Psoas muscle (tissue), 8 donors: ENCODE measurements at places on chromosomes 16 and 17. TPM values are rescaled to one million over a fixed set of nuclear protein-coding genes. Genes with fewer than 3 reads are reported as not detected.

- DNase-seq, result peak; percentile 80
Observed at GRCh38 chr17:83079352-83079747, at the start of gene METRNL. Gene METRNL (plus strand): TSS chr17:83079609. CDS start chr17:83079816, 207 bp downstream.

DNA sequence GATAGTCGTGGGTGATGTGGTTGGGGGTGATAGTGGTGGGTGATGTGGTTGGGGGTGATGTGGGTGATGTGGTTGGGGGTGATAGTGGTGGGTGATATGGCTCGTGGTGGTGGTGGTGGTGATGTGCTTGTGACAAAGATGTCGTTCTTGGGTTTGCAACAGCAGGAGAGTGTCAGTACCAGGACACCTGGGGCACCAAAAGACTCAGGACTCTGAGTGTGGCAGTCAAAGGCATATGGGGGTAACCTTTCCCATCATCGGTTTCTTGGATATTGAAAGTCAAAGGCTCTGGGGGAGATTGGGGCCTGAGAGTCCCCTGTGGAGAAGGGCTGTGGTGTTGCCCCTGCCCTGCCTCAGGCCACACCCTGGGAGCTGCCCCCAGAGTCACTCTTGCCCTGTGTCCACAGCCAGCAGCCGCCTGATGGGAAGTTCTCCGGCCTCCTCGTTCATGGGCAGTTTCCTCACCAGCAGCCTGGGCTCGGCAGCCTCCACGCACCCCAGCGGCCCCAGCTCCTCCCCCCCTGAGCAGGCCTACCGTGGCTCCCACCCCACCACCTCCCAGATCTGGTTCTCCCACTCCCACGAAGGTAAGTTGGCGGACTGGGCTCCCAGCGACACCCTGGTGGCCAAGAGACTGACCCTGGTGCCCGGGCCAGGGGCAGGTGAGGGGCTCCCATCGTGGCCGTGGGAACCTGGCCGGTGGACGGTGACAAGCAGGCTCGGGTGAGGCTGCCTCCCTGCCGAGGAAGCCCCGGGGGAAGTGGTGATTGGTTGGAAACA lies 31.3 kb downstream of the BAHCC1 start:
- no peak for DNase-seq

- no peak for DNase-seq
Observed at GRCh38 chr17:39618246-39618913, 8.4 kb upstream of the PPP1R1B start.

GRCh38 chr16:55542459-55543082 lies 23.9 kb upstream of the CAPNS2 start:
- DNase-seq, result no peak

DNA sequence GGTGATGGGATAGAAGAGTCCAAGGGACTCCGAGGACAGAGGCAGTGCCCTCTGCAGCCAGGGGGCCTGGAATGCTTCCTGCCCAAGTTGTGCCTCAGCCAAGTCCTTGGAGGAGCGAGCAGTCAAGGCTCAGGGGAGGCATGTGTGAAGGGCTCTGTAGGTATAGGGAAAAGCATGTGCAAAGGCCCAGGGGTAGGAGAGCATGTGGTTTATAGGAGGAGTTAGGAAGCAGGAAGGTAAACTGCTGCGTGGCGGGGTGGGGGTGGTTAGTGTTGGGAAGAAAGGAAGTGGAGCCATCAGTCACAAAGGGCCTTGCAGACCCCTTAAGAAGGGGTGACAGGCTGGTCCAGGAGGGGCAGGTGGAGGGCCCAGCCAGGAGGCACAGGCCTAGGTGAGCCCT lies 7.2 kb downstream of the POLR3E start:
- DNase-seq, result no peak

- DNase-seq, result no peak
Observed at GRCh38 chr17:41863074-41863848, 2.0 kb downstream of the KLHL11 start.

GRCh38 chr17:40553694-40554534 lies 11.4 kb downstream of the CCR7 start:
- DNase-seq, result peak; percentile 83

The MPP2 gene
- polyA plus RNA-seq, result 0.38 TPM

GRCh38 chr16:14450846-14451245 lies 179.2 kb downstream of the PARN start:
- DNase-seq, result no peak

DNA sequence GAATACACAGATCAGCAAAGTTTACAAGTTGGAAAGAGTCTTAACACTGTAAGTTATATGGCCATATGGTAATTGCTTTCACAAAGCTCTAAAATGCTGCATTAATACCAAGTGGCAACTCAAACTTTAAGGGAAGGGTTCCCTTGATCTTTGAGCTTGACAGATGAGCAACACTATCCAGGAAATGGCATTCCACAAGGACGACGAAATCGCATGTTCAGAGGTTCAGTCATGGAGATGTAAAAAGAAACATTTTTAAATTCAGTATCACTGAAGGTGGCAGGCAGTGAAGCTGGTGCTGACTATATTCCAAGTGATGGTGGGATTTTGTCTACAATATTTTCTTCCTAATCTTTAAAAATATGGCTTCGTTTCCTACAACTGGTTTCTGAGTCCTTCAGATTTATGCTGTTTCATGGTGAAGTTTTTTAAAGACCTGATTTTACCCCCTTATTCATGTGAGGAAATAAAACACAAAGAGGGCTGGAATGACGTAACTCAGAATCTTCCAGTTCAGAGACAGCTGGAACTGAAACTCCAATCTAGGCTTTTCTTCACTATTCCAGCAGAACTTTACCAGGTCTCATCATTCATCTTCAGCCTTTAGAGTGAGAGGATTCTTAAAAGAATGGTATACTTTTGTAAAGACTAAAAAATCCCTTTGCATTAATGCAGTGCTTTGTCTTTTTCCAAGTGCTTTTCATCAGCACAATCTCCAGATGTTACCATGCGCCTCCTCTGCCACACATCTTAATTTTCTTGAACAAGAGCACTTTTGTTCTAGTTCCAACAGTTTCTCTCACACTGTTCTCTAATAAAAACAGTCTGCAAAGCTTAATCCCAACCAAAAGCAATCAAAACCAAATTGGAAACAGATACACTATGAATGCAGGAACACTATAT lies 20.2 kb downstream of the CHCT1 start:
- no peak for DNase-seq

The ULK2 gene
- polyA plus RNA-seq, result 10.2 TPM

- DNase-seq, result peak; percentile 60
Observed at GRCh38 chr16:57938936-57939871, 31.7 kb downstream of the CNGB1 start.

- no peak for DNase-seq
Observed at GRCh38 chr17:72158895-72159885, 38.4 kb downstream of the SOX9 start.

GRCh38 chr17:11772031-11772430 lies 173.8 kb downstream of the DNAH9 start:
- no peak for DNase-seq

The PDIA2 gene
- polyA plus RNA-seq, result 0.14 TPM

- no peak for DNase-seq
Observed at GRCh38 chr16:29684679-29685078, 5.7 kb downstream of the QPRT start.

DNA sequence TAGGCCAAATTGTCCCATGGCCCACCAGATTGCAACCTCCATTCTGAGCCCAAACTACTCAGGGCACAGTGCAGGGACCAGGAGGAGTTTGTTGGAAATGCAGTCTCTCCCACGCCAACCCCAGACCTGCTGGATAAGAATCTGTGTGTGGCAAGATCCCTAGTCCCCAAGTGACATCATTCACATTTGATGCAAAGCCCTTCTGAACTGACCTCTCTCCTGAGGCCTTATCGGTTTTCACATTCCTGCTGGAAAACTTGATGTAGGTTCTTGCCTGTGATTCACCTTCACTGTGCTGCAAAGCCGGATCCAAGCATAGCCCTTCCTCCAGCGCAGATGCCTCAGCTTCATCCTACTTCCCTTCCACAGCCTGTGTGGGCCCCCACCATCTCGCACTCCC lies 6.6 kb upstream of the SHCBP1 start:
- no peak for DNase-seq

- peak; percentile 75 for DNase-seq
Observed at GRCh38 chr17:1521086-1521640, 4.8 kb upstream of the INPP5K start.
